Epithelial cell of alveolus of lung (primary cell): ENCODE measurements at places on chromosomes 1 and 21. TPM values are rescaled to one million over a fixed set of nuclear protein-coding genes. Genes with fewer than 3 reads are reported as not detected.

Gene CADM3
- 2.2 and 3.2 TPM in 2 replicates for total RNA-seq

Gene LCE3D
- not detected in 2 replicates for total RNA-seq

Gene AUNIP
- total RNA-seq, result 2.7 and 3.2 TPM in 2 replicates

Gene DLGAP3
- total RNA-seq, result under 0.01 and 0.08 TPM in 2 replicates

Gene ZNF281
- 17.8 and 19.5 TPM in 2 replicates for total RNA-seq
